Right hindlimb (tissue), 1 donor: ENCODE measurements at places on chromosomes 5 and 9.

- no peak for DNase-seq
Measured at GRCh38 chr5:143248391-143248790, 155.1 kb downstream of the NR3C1 start.

DNA sequence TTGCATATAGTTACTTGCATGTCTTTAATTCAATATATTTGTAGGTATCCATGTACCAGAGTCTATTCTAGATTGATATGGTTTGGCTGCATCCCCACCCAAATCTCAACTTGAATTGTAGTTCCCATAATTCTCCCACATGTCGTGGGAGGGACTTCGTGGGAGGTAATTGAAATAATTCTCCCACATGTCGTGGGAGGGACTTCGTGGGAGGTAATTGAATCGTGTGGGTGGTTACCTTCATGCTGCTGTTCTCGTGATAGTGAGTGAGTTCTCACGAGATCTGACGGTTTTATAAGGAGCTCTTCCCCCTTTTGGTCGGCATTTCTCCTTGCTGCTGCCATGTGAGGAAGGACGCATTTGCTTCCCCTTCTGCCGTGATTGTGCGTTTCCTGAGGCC lies 16.5 kb downstream of the FBXL7 start:
- no peak for DNase-seq

- peak; percentile 25 for DNase-seq
Measured at GRCh38 chr5:123673107-123673506, 161.1 kb downstream of the CSNK1G3 start.

- DNase-seq, result peak; percentile 58
Measured at GRCh38 chr9:70043689-70044489, at the start of gene MAMDC2. MAMDC2 (plus strand) TSS chr9:70043848; CDS start chr9:70044198, 350 bp downstream.

GRCh38 chr5:112689155-112689909 lies 48.4 kb upstream of the APC start:
- no peak for DNase-seq

GRCh38 chr5:127564002-127564769 lies 46.7 kb downstream of the PRRC1 start:
- DNase-seq, result peak; percentile 26

GRCh38 chr9:106769331-106769730 lies 93.6 kb upstream of the ZNF462 start:
- no peak for DNase-seq

DNA sequence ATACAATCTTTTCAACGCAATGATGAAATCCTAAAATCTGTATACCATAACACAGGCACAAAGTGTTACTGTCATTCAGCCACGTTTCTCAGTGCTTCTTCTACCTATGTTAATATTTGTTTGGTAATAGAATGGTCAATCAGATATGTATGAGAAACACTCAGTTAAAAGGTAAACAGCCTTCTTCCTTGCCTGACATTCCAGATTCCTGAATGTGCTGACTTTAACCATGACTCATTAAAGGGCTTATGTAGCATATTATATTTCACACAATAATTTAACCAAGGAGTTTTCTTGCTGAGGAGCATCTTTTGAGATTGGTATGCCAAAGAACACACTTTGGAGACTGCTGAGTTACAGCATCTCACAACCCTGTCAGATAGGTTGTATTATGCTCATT lies 187.6 kb downstream of the CETN3 start:
- DNase-seq, result no peak

DNA sequence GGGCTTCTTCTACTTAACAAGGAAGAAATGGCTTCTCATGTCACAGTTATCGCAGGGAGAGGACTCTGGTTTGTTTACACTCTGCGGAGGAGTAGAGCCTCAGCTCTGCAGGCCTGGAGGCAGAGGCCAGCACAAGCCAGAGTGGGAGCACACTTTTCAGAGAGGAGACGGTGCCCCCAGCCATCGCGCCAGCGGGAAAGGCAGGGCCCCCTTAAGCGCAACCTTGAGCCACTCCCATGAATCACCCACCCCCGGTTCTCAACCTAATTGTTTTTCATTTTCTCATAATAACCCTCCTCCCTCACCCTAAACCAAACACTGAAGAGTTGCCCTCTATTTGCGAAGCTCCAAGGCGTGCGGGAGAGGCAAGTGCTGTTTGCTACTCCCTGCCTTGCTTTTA lies 208.4 kb upstream of the TBCA start:
- no peak for DNase-seq

- no peak for DNase-seq
Measured at GRCh38 chr9:112665347-112665746, 52.6 kb downstream of the INIP start.

GRCh38 chr9:5278486-5278885 lies 26.0 kb downstream of the RLN2 start:
- DNase-seq, result no peak

DNA sequence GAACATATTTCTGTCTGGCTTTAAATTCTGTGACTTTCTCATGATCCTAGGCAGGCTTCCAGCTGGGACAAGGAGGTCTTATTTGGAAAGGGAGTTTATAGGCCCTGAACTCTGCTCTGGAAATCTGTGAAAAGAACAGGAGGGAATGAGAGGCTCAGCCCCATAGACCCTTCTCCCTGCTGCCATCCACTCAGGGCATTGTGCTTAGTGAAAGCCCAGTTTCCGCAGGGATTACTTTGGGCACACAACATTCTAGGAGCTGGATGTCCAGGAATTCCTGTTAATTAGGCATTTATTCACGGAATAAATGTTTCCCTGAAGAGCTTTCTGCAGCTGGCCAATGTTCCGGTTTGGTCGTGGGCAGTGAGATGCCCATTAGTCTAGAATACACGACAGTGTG lies 32.7 kb upstream of the COL15A1 start:
- no peak for DNase-seq

- DNase-seq, result no peak
Measured at GRCh38 chr9:112884721-112885120, 6.0 kb downstream of the SLC46A2 start.

DNA sequence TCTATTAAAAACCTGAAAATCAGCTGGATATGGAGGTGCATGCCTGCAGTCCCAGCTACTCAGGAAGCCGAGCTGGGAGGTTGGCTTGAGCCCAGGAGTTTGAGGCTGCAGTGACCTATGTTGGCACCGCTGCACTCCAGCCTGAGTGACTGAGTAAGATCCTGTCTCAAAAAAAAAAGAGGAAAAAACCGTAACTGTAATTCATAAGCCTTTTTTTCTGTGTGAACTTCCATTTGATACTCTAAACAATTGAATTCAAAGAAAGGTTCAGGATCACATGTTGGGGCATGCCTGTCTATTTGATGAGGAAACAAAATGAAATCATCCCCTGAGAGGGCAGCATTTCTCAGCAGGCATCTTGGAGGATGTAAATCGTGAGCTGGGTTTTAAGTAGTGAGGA lies 38.8 kb downstream of the ITGA2 start:
- peak; percentile 34 for DNase-seq

DNA sequence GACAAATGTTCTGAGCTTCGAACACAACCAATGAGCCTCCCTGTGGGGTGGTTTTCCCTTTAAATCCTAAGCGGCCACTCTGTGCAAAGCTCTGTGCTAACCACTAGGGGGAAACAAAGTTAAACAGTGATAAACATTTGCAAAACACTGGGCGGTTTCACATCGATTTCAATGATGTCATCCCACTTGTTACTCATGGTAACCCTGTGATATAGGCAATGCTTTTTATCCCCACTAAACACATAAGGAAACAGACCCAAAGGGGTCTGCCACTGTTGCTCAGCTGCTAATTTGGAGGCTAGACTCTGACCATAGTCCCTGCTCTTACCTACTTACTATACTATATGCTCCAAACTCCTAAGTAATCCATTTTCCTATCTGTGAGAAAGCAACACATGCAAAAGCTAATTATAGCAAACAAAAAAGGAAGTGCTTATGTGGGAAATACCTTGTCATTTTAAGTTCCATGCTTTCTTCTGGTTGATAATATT lies 57.3 kb downstream of the PTPN3 start:
- peak; percentile 55 for DNase-seq

GRCh38 chr9:127567035-127567729 lies 44.9 kb upstream of the STXBP1 start:
- DNase-seq, result peak; percentile 73

- no peak for DNase-seq
Measured at GRCh38 chr5:84597904-84598303, 213.2 kb upstream of the EDIL3 start.

DNA sequence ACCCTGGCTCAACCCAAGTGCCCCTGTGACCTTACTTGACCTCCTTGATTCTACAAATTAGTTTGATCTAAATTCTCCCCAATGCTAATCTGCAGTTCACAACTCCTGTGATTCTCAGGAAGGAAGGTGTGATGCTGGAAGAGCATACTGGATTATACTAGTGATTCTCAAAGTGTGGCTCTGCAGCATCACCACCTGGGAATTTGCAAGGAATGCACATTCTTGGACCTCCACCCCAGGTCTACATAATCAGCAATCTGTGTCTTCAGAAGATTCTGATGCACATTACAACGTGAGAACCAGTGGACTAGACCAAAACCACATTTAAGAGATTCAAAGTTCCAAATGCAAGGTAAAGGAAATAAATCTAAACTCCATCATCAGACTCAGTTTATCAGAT lies 198.6 kb downstream of the AGTPBP1 start:
- no peak for DNase-seq

- peak; percentile 32 for DNase-seq
Measured at GRCh38 chr5:179816796-179817469, 3.8 kb upstream of the SQSTM1 start.

DNA sequence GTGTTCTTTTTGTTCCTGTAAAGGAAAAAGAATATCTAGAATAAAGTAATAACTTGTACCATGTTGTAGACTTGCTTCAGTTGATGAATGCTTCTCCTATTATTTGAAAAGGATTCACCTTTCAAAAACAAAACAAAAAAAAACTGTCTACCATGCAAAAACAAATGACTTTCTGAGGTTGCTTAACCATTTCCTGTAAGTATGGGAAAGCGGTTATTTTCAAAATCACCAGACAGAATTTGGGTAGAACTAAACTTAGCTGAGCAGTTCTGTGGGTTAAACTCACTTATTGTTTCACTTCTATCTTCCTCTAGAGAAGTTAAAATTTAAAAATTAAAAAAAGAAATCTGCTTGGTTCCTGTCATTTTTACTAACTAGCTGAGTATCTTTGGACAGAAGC lies 25.2 kb downstream of the LNPEP start:
- no peak for DNase-seq

DNA sequence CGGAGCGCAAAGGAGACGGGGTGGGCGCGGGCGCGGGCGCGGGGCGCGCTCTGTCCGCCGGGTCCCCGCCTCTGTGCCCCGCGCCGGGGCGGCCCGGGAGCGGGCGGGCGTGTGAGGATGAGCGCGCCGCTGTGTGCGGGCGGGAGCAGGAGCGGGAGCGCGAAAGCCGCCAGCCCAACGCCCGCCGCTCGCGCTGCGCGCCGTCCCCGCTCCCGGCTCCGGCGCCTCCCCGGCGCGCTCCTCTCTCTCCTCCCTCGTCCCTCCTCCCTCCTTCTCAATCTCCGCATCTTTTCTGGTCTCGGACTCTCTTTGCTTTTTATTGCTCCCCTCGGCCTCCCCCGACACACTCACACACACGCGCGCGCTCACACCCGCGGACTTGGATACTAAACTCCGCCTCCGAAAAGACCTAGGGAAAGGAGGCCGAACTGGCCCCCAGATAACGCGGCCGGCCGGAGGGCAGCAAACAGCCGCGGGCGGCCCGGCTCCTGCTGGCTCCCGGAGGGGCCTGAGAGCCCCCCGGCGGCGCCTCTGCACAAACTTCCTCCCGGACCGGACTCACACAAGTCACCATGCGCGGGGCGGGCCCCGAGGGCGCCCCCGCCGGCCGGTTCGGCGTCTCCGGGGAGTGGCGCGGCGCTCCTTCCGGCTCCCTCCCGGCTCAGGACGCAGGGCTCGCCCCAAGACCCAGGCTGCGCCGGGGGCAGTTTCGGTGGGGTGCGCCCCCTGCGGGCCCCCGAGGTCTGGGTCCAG lies at the start of gene FIBCD1:
FIBCD1 (minus strand) TSS at position 596 of the 753 bp plus-strand sequence. CDS start 640 bp downstream, outside the sequence.
- DNase-seq, result no peak

DNA sequence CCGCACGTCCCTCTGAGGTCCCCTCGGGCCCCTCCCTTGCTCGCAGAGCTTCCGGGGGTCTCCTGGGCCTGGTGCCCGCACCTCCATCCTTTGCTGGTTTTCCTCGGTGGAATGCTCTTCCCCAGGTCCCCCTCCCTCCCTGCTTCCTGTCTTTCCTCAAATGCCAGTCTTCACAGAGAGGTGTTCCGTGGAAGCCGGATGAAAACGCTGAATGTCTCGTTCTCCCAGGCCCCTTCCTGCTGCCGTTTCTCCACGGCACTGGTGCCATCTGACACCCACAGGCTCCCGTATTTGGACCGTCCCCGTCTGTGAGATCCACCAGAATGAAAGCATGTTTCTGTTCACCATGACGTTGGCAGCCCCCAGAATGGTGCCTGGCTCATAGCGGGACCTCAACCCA lies 4.1 kb downstream of the OR2V1 start:
- DNase-seq, result peak; percentile 5

GRCh38 chr5:90783460-90784333 lies 225.1 kb downstream of the ADGRV1 start:
- DNase-seq, result peak; percentile 65

DNA sequence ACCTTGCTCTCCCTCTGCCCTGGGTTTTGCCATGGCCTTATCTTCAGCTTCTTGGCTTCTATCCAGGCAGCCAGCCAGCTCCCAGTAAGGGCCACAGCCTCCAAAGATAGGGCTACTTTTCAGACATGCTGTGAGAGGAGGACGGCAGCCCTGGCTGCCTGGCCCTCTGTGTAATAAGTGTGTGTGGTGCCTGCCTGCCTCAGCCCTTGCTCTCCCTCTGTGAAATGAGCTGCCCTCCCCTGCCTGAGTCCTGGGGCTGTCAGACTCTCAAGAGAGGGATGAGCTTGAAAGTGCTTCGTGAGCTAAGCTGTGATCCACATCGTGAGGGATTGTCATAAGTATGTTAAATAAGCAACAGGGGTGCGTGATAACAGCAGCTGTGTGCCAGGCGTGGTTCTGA lies 8.1 kb downstream of the NDST1 start:
- DNase-seq, result no peak

GRCh38 chr9:15856591-15856990 lies 303.7 kb downstream of the CCDC171 start:
- no peak for DNase-seq

DNA sequence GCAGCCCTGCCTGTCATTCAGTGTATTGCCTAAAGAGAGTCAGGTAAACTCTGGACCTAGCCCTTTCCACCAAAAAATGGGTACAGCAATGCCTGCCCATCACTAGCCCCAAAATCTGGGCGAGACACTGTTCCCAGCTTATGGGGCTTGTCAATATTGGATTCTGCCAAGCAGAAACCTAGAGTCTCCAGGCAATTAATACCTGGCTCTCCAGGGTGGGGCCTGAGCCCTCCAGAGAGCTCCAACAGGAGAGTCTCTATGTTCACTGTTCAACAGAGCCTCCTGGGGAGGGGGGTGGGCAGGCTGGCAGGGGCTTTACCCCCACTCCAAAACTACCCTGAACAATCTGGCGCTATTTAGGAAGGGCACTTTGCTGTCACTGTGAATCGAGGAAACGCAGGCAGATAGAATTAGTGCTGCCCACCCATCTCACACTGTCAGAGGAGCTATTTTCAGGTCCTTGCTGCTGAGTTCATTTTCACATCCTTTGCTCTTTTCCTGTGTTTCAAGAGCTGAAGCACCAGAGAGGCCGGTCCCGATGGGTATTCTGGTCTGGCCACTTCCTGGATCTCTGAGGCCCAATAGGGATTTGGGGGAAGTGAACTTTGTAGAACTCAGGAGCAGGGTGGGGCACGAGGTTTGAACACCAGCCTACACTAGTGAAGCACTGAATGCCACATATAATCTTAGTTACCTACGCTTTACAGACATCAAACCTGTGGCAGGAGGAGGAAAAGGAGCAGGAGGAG lies 121.8 kb downstream of the C5orf15 start:
- no peak for DNase-seq
